Stimulated activated CD8-positive, alpha-beta memory T cell treated with anti-CD3 and anti-CD28 coated beads, Interleukin-15, amount 100 ng/mL, for 24 hours (primary cell): ENCODE measurements at places on chromosomes 2 and 18.

DNA sequence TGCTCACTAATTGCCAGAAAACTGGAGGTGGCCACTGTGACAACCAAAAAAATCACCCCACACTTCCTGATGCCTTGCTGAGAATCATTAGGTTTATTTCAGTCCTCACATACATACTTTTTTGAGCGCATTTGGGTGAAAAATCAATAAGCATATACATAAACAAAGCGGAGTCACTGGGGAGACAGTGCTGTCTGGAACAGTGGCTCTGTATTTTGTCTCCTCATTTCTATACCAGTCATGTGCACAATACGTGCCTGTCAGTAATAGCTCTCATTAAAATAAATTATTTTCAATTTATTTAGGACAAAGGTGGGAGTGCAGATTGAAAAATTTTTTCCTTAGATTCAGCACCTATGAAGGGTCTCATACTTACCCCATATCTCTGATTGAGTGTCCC, 48.2 kb downstream of the CXCR4 start:
- no peak for DNase-seq

GRCh38 chr2:233434666-233435330, 80.5 kb downstream of the DGKD start:
- no peak for DNase-seq

GRCh38 chr2:145829931-145830330, 1310.0 kb upstream of the ZEB2 start:
- DNase-seq: no peak

GRCh38 chr18:31702449-31702848, 18.1 kb upstream of the B4GALT6 start:
- DNase-seq: no peak

GRCh38 chr2:231034291-231034882, 2.9 kb upstream of the C2orf72 start:
- no peak for DNase-seq

- DNase-seq: no peak
Observed at GRCh38 chr2:47301277-47301618, 101.7 kb upstream of the MSH2 start.

DNA sequence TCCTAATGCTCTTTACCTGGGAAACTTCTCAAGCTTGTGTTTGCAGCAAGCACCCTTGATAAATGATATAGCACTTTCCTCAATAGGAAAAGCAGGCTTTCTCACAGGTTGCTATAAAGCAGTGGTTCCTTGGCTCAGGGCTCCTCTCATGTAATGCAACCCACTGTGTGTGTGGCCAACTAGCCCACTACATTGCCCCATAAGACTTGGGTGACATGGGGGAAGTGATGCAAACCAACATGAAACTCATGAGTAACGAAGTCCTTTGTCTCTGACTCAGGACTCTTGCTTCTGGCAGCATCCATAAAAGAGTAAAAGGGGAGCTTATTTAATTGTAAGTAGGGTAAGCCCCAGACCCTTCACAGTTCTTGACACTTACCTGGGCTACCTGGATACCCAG, 106.9 kb downstream of the COL4A4 start:
- no peak for DNase-seq
